ENCODE measurements at places on chromosomes 6 and 20.

- DNase-seq = peak; percentile 28
These were observed 18.2 kb upstream of the MYB start for GRCh38 chr6:135162678-135163439.

DNA sequence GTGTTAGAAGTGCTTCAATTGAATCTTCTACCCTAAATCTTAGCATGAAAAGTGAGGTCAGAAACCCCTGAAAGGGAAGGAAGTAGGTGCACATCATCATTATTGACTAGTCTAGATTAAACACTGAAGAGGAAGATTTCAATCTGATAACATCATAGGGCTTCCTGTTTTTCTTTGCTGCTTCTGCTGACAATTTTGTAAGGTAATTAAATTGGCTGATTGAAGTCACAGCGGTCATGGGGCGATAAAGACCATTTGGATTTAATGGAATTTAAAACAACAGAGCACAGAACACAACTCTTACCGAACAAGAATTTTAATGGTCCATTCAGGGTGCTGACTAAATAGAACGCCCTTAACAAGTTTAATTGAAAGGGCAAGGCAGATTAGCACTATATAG lies 11.3 kb downstream of the GRIK2 start:
- no peak for DNase-seq

GRCh38 chr20:41344938-41345728 lies 4.5 kb downstream of the LPIN3 start:
- no peak for DNase-seq

- no peak for DNase-seq
These were observed 92.6 kb downstream of the UTRN start for GRCh38 chr6:144377586-144378210.

DNA sequence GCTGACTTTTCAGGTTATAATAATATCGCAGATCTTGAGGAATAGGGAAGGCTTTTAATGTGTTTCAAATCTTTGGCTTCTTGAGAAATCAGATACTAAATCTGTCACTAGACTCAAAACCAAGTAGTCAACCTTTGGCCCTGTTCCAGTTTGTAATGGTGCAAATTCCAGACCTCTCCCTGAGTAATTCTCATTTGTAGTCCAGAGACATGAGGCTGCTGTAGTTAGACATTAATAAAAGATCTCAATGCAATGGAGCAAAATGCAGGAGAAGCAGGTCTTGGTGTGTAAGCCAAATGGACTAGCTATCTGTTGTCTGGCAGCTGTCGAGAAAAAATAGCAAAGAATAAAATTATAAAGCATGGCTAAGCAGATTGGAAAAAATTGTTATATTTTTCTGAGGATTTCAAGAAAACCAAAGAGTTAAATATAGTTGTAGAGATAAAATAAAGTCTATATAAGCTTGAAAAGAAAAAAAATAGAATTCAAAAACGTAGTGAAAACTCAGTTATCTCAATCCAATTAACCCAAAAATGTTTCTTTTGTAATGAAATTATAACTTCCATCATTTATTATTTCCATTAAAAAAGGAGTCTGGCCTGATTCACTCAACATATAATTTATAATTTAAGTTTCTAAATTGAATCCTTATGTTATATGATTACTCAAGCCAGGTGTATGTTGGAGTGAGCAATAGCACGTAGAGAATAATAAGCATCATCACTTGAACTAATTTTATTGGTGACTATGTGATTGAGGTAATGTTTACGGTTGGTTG lies 161.5 kb upstream of the ADGRB3 start:
- DNase-seq = no peak

GRCh38 chr6:94414041-94414440 lies 994.7 kb upstream of the EPHA7 start:
- no peak for DNase-seq
